ENCODE measurements at places on chromosomes 12 and 14. TPM values are rescaled to one million over a fixed set of nuclear protein-coding genes. Genes with fewer than 3 reads are reported as not detected.

Gene CHGA
- not detected for total RNA-seq

Gene SOX5
- total RNA-seq: 134 TPM

Gene NPFF
- not detected for total RNA-seq

Gene COL2A1
- 0.41 TPM for total RNA-seq

Gene STYK1
- total RNA-seq: 0.87 TPM

Gene PTPN21
- 1.7 TPM for total RNA-seq

Gene TCL1A
- total RNA-seq: not detected

Gene GLT1D1
- total RNA-seq: 0.08 TPM

Gene IFNG
- total RNA-seq: not detected

Gene SELPLG
- total RNA-seq: 0.40 TPM

Gene IL22
- not detected for total RNA-seq

Gene ACSM4
- total RNA-seq: not detected

Gene KIF5A
- 0.41 TPM for total RNA-seq

Gene B3GNT4
- 0.37 TPM for total RNA-seq

Gene DNAI7
- 0.23 TPM for total RNA-seq

Gene TAS2R46
- 0.61 TPM for total RNA-seq

Gene CCDC175
- not detected for total RNA-seq

Gene GZMB
- total RNA-seq: not detected

Gene LBHD2
- not detected for total RNA-seq

Gene CISTR
- not detected for total RNA-seq

Gene ZNF740
- 26.3 TPM for total RNA-seq

Gene GLIPR1L2
- total RNA-seq: 0.34 TPM

Gene LRFN5
- 0.04 TPM for total RNA-seq

Gene HOXC10
- 15.5 TPM for total RNA-seq

Gene VPS33A
- 20.5 TPM for total RNA-seq

Gene OR6C74
- not detected for total RNA-seq

Gene ZFHX2
- 0.26 TPM for total RNA-seq

Gene RNASE7
- total RNA-seq: not detected

Gene CABP1
- total RNA-seq: not detected

Gene CCDC184
- total RNA-seq: 0.82 TPM

Gene JPH4
- not detected for total RNA-seq

Gene CLEC1A
- total RNA-seq: not detected

Gene RNF34
- total RNA-seq: 67.2 TPM

Gene STAT6
- total RNA-seq: 41.4 TPM

Gene HOXC12
- total RNA-seq: 2.8 TPM

Gene CBLN3
- 0.75 TPM for total RNA-seq

Gene KRT81
- 158 TPM for total RNA-seq

Gene MFAP5
- not detected for total RNA-seq

Gene RFX4
- total RNA-seq: not detected

Gene FLRT2
- 5.4 TPM for total RNA-seq

Gene FMNL3
- 25.5 TPM for total RNA-seq

Gene ACVR1B
- total RNA-seq: 11.9 TPM

Gene C12orf76
- total RNA-seq: 8.9 TPM

Gene TPH2
- total RNA-seq: not detected

Gene SLC16A7
- total RNA-seq: 23.4 TPM

Gene IKZF4
- 1.8 TPM for total RNA-seq

Gene GRIP1
- total RNA-seq: 4.7 TPM

Gene CD163L1
- 1.1 TPM for total RNA-seq

All from A375 (cell line).